Stimulated activated CD4-positive, alpha-beta T cell treated with anti-CD3 and anti-CD28 coated beads, Interleukin-2, amount 100 ng/mL, for 48 hours (primary cell): ENCODE measurements at places on chromosomes 16 and 17.
A peak's percentile ranks its signal among the peaks of the same experiment; 100 is the strongest.

DNA sequence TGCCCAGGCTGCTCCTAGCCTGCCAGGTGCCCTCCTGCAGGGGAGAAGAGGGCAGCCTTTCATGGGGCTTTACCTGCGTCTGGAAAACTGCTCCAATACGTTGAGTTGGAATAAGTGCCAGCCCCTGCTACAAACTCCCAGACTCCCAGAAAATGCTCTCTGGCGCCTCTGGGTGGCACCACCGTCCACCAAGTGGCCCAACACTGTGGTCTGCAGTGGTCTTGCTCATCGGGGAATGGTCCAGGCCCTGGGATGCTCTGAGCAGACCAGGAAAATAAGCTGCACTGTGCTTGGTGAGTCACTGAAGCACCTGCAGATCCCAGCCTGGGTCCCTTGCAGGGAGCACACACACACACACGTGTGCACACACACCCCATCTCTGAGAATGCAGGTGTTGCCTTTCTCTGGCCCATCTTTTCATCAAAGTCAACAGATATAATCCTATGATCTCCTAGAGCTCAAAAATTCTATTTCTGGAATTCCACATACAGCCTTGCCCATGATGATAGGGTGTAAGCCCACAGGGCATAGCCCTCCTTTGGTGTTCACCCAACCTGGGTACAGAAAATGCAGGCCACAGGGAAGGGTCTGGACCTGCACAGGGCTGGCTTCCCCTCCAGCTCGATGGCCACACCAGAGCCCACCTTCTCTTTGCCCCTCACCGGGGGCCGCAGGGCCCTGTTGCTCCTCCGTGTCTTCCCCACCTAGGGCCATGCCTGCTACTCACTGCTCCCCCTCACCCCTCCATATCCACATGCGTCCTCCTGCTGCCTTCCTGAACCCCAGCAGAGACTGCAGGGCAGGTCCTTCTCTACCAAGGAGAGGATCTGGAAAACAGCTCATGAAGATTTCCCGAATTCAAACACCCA is 20.5 kb downstream of the CDIP1 start:
- DNase-seq = no peak

DNA sequence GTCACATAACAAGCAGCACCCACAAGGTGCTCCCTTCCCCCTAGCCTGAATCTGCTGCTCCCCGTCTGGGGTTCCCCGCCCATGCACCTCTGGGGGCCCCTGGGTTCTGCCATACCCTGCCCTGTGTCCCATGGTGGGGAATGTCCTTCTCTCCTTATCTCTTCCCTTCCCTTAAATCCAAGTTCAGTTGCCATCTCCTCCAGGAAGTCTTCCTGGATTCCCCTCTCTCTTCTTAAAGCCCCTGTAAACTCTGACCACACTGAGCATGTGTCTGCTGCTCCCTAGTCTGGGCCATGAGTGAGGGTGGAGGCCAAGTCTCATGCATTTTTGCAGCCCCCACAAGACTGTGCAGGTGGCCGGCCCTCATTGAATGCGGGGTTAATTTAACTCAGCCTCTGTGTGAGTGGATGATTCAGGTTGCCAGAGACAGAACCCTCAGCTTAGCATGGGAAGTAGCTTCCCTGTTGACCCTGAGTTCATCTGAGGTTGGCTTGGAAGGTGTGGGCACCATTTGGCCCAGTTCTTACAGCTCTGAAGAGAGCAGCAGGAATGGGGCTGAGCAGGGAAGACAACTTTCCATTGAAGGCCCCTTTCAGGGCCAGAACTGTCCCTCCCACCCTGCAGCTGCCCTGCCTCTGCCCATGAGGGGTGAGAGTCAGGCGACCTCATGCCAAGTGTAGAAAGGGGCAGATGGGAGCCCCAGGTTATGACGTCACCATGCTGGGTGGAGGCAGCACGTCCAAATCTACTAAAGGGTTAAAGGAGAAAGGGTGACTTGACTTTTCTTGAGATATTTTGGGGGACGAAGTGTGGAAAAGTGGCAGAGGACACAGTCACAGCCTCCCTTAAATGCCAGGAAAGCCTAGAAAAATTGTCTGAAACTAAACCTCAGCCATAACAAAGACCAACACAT is at the start of gene STH:
Gene STH, plus strand, starts transcription at position 264 of the 913 bp plus-strand sequence. Its CDS starts 30 bp downstream, at position 294.
- DNase-seq = no peak

DNA sequence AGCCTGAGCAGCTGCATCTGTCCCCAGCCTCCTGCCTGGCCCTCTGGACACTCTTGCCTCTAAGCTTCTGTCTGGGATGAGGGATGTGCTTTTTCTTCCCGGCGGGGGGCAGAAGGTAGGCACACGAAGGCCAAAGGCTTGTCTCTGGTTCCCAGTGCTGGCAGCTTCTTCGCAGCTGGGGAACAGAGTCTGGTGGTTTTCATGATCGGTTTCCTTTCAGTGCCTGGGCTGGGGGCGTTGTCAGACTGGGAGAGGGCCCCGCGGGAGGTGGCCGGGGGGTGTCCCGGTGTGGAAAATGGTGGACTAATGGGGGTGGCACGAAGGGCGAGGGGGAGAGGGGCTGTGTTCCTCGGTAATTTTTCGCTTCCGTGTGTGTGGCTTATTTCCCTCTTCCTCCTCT is 988 bp downstream of the RAP1GAP2 start:
- no peak for DNase-seq

GRCh38 chr17:19904924-19905323 is 37.2 kb upstream of the ULK2 start:
- DNase-seq = no peak

- peak; percentile 11 for DNase-seq
These were observed 1.1 kb downstream of the ACSF2 start for GRCh38 chr17:50426814-50427787.

GRCh38 chr16:1645914-1646525 is 32.1 kb upstream of the JPT2 start:
- peak; percentile 17 for DNase-seq

DNA sequence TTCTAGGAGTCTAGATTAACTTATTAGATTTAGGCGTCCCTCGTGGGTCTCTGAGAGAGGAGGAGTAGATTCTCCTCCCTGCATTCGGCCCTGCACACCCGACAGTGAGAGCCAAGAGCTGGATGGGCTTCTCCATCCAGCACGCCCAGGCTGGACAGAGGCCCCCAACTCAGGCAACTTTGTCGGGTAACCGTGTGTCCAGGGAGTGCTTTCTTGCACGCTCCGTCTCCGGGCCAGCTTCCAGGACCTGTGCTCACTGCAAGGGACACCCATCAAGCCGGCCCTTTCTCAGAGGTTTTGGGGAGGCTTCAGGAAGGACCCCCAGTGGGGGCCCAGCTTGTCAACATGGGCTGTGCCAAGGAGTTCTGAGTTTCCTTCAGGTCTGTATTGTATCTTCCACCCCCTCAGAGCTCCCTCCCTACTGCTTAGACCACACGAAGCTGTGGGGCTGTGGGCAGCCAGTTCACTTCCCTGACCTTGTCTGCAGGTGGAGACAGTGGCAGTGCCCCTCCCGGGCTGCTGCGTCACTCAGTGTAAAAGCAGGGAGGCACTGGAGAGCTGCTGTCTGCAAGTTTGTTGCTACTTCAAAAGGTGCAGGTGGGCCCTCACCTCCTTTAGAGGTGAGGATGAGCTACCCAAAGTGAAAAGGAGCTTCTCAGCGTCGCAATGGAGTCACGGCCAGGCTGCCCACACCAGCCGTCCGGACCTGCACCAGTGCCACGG is 24.0 kb upstream of the C16orf78 start:
- no peak for DNase-seq

DNA sequence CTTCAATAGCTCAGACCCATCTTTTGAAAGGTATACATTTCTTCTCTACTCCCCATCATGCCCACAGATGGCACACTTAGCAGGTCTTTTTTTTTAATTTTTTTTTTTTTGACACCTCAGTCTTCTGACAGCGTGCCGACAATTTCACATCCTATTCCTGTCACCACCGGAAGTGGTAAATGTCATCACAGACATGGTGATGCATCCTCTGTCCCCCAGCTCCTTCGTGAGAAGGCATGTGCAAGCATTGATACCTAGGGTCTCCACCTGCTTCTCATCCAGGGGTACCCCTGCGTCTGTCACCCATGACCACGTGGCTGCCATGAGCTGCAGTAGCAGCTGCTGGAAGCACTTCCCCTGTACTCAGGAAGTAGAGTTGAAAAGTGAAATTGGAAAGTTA is 35.6 kb downstream of the ELAC2 start:
- no peak for DNase-seq

DNA sequence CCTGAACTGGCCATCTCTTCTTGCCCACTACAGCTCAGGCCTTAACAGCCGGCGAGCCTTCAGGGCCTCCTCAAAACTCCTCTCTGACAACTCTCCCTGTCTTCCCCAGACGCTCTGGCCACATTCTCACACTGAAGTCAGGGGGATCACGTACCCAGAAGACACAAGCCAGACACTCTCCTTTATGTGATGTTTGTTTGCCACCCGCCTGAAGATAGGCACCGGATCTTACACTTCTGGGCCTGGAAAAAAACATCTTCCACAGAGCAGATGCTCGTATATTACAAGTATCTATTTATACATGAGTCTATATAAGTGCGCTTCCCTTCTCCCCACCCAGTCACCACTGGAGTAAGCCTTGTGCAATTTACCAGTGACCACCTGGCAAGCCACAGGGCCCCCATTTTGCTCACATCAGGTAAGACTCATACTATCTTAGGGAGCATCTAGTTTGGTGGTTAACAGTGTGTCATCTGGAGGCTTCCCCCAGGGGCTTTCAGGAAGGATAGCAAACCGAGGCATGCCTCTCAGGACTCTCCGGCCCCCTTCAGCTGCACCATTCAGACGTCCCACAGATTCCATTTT is 349.4 kb downstream of the SOX9 start:
- no peak for DNase-seq

DNA sequence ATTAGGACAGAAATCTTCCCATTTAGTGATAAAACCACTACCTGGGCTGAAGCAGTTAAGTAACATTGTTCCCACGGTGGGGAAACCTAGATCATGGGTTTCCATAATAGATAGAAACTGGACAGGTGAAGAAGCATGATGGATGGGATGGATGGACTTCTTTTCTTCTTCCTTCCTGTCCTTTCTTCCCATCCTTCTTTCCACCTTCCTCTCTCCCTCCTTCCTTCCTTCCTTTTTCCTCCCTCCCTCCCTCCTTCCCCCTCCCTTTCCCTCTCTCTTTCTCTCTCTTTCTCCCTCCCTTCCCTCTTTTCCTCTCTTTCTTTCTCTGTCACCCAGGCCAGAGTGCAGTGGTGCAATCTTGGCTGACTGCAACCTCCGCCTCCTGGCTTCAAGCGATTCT is 3.1 kb downstream of the PSMC3IP start:
- no peak for DNase-seq
